Activated T-helper 1 cell treated with Interleukin-2 at 50 U/mL for 16 hours (primary cell): ENCODE measurements at places on chromosomes 3 and 15.

- no peak for DNase-seq
Measured at GRCh38 chr3:150363420-150363819, 44.7 kb upstream of the TSC22D2 start.

DNA sequence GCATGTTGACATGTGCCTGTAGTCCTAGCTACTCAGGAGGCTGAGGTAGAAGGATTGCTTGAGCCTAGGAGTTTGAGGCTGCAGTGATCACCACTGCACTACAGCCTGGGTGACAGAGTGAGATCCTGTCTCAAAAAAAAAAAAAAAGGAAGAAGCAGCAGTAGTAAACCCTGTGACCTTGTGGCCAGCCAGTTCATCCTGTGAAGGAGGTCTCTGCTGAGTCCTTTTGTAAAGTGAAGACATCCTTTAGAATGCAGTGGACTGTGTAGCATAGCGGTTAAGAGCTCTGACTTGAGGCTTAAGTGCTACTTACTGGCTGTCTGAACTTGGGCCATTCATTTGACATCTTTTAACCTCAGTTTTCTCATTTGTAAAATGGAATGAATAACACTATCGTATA, 8.3 kb downstream of the EXOSC7 start:
- DNase-seq, result no peak

- DNase-seq, result no peak
Measured at GRCh38 chr15:50059883-50060282, 59.1 kb downstream of the ATP8B4 start.

- no peak for DNase-seq
Measured at GRCh38 chr3:120021523-120021922, 72.7 kb downstream of the GSK3B start.

GRCh38 chr15:45468294-45468693, 54.3 kb downstream of the SLC30A4 start:
- DNase-seq, result no peak

- DNase-seq, result no peak
Measured at GRCh38 chr3:5282703-5283102, 95.2 kb downstream of the EDEM1 start.

DNA sequence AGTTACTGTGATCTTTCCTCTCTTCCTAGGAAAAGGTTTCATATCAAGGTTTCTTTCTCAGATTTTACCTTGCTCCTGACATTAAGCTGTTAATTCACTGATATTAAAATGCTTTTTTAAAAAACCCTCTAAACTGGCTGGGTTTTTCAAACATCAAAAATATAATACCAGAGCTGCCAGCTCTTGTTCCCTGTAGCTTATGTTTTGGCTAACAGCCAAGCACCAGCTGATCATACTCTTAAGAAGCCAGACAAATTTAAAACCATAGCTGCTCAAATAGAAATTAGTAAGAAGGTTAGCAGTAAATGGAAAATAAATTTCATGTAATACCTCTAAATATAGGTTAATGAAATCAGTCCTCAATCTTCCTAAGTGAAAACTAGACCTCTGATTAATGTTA, 657.5 kb downstream of the GRM7 start:
- no peak for DNase-seq

DNA sequence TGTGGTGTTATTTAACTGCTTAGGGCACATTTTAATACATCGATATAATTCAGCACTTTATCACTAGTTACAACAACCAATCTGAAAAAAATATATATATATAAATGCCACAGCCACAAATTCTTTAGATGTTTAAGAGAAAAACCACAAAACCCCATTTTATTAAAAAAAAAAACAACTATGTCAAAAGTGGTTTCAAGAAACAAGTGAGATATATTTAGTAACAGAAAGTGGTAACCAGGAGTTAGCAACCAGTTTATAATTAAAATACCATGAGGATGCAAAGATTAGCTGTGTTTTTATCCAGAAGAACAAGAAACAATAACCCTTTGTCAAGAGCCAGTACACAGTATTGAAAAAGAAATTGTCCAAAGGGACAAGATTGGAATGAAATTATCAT, 14.8 kb upstream of the DIPK2A start:
- no peak for DNase-seq

DNA sequence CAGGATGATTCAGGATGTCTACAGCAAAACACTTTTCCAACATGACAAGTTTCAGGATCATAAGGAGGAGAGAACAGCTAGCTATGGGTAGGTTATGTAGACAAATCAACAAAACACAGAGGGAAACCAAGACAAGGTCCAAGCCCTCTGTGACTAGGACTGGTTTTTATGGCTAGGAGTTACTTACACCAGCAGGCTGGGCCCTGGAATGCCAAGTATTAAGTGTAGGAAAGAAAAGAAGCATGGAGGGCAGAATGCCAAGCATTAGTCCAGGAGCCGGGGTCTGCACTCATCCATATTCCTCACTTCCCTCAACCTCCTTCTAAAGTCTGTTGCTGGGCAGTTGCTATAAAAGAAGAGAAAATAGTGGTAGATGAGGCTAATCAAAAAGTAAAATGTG, 35.3 kb upstream of the PPP2R3A start:
- DNase-seq, result no peak

- no peak for DNase-seq
Measured at GRCh38 chr3:185153861-185154629, 1.2 kb upstream of the C3orf70 start.

- DNase-seq, result no peak
Measured at GRCh38 chr15:67043939-67044771, 21.2 kb upstream of the SMAD3 start.

DNA sequence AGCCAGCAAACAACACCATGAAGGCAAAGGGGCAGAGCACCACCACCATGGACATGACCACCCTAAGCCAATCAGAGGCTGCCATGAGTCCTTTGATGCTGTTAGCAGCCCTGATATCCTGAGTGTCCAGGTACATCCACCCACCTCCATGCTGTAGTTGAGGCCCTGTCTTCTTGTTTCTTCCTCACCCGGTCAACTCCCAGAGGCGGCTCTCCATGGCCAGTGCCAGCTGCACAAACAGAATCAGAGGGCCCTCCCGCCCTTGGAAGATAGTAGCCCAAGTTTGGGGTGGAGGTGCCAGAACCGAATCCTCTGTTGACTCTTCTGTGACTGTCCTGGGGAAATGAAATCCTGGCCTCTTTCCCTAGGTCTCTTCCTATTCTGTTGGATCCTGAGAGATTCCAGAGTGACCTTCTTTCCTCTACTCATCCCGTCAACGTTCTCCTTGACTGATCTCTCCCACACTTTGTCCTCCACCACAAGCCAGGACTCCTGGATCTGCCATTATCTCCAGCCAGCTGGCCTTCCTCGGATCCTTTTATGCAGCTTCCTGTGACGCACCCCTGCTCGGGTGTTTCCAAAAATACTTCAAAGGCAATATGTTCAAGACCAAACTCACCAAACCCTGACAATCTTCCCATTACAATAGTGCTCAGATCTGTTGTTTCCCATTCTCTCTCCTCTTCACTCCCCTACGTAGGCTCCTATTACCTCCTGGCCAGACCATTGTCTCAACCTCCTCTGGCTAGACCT, 45.4 kb upstream of the DLG1 start:
- no peak for DNase-seq

DNA sequence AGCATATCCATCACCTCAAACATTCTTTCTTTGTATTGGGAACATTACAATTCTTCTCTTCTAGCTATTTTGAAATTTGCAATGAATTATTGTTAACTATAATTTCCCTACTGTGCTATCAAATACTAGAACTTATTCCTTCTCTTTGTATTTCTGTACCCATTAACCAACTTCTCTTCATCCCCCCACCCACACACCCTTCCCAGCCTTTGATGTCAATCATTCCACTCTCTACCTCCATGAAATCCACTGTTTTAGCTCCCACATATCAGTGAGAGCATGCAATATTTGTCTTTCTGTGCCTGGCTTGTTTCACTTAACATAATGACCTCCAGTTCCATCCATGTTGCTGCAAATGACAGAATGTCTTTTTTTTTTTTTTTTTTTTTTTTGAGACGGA, 30.6 kb downstream of the MRAS start:
- DNase-seq, result no peak

DNA sequence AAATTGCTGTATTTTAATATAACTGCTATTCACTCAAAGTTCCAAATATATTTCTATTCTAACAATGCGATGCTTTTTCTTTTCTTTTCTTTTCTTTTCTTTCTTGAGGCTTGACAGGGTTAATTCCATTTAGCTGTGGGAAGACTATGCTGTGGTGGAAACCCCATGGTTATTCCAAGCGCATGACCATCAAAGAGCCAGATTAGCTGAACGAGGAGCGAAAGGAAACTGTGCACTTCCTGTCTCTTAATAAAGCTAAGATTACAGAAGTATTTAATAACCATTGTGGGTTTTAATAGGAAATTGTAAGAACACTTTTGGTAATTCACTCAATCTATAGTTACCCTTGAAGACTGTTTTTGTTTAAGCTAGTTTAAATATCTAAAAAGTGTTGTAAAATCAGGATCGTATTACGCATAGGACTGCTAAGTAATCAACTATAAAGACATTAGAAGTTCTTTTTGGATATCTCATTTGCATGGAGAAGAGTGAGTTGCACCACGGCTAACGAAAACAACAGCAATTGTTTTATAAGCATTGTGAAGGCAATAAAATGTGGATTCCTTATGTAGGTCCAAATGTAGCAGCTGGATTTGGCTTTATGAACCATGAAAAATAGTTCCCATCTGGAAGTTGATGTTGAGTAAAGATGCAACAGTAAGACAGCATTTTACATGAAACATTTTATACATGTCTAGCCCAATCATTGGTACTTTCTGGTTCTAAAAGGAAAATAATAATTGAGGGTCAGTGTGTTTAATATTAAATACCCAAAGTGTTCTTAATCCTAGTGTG, 105.4 kb downstream of the ZIC1 start:
- DNase-seq, result no peak

- no peak for DNase-seq
Measured at GRCh38 chr3:377158-377561, 180.6 kb downstream of the CHL1 start.

GRCh38 chr15:99618941-99619411, 53.2 kb downstream of the MEF2A start:
- DNase-seq, result no peak

DNA sequence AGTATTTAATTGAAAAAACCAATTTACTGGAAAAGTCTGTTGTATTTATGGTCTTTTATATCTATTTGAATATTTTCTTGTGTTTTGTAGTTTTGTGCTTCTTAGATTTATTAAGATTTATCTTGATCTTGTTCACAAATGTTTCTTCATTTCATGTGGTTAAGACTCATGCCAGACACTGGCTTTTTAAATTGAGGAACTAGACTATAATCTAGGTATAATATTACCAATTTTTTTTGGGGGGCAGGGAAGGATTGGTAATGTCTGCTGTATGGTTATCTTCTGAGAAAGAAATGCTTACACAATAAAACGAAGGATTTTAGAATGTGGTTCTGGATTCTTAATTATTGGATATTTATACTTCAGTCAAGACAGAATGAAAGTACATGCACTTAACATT, 24.9 kb downstream of the AP4E1 start:
- DNase-seq, result no peak

DNA sequence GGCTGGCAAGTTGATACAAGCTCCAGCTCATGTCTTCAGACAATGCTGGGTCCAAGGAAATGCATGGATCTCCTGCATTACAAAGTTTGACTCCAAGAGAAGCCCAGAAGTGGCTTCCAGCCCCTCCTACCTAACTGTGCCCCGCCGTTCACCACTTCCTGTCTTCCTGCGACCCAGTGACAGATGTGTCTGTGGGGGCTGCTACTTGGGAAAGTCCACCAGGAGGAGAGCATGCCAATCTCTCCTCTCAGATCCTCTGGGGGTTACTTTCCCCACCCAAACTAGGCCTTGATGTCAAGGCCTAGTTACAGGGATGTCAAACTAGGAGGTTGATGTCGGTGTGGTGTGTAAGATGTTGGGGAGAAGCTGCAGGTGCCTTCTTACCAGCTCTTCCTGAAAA, 133.6 kb upstream of the RASGRP1 start:
- DNase-seq, result no peak

DNA sequence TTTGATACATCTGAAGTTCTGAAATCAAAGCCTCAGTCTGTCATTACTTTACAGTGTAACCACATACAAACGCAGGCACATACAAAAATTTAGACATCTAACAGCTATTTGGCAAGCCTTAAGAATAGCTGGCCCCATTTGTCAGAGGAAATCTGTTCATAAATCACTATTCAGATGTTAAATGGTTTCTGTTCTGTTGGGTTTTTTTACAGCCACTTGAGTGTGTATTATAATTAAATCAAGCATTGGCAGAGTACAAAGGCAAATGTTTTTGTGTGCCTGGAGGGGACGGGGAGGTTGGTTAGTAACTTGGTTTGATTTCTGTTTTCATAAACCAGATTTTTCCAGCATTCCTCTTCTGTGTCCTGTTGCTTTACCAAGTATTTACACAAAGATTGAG, 24.1 kb downstream of the PIGB start:
- DNase-seq, result no peak

DNA sequence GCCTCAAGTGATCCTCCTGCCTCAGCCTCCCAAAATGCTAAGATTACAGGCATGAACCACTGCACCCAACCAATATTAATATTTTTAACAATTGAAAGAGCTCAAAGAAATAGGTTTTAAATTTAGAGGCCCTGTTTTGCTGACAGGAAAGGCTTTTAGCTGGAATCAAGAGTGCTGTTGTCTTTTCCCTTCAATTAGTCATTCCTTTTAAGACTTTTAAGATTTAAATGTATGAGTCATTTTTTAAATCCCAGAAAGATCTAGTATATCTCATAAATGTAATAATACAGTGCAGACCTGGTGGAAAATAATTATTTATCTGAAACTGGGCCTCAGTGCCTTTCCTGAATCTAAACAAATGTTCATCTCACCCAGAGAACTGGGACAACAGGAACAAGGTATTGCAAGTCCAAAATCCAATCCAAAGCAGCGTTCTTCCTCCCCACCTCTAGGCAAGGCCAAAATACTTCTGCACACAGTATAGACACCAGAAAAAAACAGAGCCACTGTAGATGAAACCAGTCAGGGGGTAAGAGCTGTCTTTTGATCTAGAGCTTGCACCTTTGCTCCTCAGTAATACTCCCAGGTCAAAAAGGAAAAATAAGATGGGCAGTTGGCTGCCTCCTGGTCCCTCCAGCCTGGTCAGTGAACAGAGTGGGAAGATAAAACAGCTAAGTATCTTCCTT, 14.4 kb downstream of the AGTR1 start:
- DNase-seq, result no peak

DNA sequence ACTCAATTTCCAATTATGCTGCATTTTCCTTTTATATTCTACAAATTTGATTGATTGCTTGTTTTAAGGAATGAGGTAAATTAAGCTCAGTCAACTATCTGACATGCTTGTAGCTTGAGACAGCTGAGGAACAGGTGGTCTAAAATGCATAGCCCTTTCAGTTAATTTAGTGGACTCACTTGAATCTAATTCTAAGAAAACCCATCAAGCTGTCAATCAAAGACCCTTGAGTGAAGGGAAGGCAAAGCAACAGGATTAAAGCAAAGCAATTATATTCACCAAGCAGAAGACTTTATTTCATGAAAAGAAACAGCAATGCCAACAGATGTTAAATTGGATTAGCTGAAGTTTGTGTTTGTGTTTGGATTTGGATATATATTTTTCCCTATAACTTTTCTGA, 228.5 kb downstream of the ARPP21 start:
- no peak for DNase-seq

GRCh38 chr3:194930377-194931204, 244.9 kb downstream of the FAM43A start:
- DNase-seq, result no peak

GRCh38 chr15:76153241-76154197, 93.7 kb downstream of the TMEM266 start:
- DNase-seq, result no peak
